Chondrocyte (in vitro differentiated cells): ENCODE measurements at places on chromosomes 7 and 10. TPM values are rescaled to one million over a fixed set of nuclear protein-coding genes. Genes with fewer than 3 reads are reported as not detected.

Gene SEMA3D
- 1.4 to 7.0 TPM (median 2.0 TPM) in 3 replicates for total RNA-seq

Gene INMT
- 5.6 to 73.2 TPM (median 70.1 TPM) in 3 replicates for total RNA-seq

Gene AKR1C8
- not detected in 3 replicates for total RNA-seq

Gene AGBL3
- total RNA-seq = 0.30 to 0.94 TPM (median 0.69 TPM) in 3 replicates

Gene ALDH18A1
- 132 to 200 TPM (median 134 TPM) in 3 replicates for total RNA-seq

DNA sequence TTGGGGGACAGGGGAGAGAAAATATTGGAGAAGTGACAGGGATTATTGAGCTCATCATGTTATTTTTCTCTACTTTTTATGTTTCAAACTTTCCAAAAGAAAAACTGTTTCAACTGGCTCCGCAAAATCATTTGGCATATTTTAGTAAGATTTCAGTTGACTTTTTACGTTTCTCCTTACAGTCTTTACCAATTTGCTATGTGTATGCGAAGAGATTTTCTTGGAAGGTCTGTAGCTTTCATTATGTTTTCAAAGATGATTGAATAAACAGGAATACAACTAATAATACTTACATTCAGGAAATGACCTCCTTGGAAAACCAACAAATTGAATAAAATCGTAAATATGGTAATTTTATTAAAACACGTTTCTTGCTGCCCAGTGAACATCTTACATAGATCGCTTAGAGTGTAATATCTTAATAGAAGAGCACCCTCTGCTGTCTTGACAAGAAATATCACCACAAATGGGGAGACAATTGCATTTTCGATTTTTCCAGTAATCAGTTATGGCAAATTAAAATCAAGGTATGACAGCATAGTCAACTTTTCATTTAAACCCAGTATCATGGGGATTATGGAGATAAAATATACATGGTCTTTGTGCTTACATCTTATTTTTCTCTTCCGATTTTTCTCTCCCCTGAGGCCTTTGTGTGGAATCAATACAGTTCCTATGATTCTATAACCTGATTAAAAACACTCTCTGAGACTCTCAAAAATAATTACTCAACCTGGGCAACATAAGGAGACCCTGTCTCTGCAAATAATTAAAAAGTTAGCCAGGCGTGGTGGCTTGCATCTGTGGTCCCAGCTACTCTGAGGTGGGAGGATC is 43.1 kb downstream of the MBL2 start:
- H3K4me3 ChIP-seq = no peak overlapping the region
- peak overlapping the region; percentile 49 for H3K27ac ChIP-seq
- H3K4me1 ChIP-seq = peaks cover 6% of the 10 kb centered on the region
- no peak for DNase-seq

GRCh38 chr10:118754229-118754555 is 578 bp downstream of the CACUL1 start:
- peaks cover 27% of the 10 kb centered on the region for H3K4me1 ChIP-seq
- peak overlapping the region; percentile 96 for H3K27ac ChIP-seq
- H3K27me3 ChIP-seq = no peaks in the 10 kb centered on the region

DNA sequence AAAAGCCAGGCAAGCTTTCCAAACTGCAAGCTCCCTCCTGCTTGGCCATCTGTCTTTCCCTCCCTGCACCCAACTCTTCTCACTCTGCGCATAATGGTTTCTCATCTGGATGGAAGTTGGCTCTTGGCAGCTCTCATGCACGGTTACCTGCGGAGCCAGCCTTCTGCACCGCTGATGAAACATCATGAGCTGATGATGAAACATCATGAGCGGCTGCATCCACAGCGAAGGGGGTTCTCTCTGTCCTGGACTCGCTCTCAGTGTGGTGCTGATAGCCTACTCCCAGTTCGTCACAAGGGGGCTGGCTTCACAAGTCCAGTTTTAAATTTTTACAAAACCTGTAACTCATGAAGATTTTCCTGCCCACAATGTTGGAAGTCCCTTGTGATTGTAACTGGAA is 457.5 kb downstream of the ACTR3B start:
- no peaks in the 10 kb centered on the region for H3K27me3 ChIP-seq
- no peaks in the 10 kb centered on the region for H3K4me1 ChIP-seq
- no peak overlapping the region for H3K4me3 ChIP-seq
- no peak overlapping the region for H3K27ac ChIP-seq

DNA sequence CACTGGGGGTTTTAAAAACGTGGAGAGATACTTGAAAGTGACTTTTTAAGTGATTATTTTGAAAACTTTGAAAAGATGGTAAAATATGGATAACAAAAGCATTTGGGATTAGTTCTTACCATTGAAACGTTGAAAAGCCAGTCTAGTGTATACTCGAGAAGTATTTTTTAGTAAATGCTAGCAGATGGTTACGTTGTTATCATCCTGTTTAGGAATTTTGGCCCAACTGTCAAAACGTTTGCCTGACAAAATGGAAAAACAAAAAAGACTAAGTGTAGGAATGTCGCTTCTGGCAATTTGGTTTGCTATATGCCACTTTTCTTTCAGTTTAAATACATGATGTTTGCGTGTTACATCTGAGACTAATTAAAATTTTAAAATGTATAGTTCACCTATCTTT is 1.2 kb downstream of the RBM33 start:
- no peaks in the 10 kb centered on the region for H3K27me3 ChIP-seq
- H3K27ac ChIP-seq = peak overlapping the region; percentile 99
- DNase-seq = no peak
- H3K4me1 ChIP-seq = peaks cover 24% of the 10 kb centered on the region
- peaks cover 34% of the 10 kb centered on the region for H3K36me3 ChIP-seq

- peak overlapping the region; percentile 94 for H3K4me3 ChIP-seq
- no peak for DNase-seq
- H3K4me1 ChIP-seq = peaks cover 29% of the 10 kb centered on the region
- H3K27me3 ChIP-seq = peaks cover 14% of the 10 kb centered on the region
- peaks cover 10% of the 10 kb centered on the region for H3K36me3 ChIP-seq
These were observed 594 bp downstream of the ZNF503 start for GRCh38 chr10:75400771-75401568.

DNA sequence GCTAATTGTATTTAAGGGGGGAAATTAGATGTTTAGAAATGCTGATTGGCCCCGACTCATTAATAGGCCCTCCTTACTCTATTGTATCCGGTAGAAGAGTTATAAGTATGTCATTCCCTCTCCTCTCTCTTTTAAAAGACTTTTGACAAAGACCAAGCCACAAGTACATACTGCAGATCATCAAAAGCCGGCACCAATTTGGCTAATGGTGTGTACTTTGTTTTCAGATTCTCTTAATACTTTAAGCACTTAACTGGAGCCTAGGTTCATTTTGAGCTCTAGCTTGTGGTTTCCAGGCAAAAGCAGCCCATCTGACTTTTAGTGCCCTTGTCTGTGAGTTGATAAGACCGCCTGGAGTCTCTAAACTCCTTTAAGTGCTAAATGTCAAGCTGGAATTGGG is 210.0 kb upstream of the LYZL1 start:
- no peaks in the 10 kb centered on the region for H3K27me3 ChIP-seq
- H3K4me1 ChIP-seq = no peaks in the 10 kb centered on the region
- no peak overlapping the region for H3K27ac ChIP-seq
- H3K36me3 ChIP-seq = no peaks in the 10 kb centered on the region
- no peak for DNase-seq

DNA sequence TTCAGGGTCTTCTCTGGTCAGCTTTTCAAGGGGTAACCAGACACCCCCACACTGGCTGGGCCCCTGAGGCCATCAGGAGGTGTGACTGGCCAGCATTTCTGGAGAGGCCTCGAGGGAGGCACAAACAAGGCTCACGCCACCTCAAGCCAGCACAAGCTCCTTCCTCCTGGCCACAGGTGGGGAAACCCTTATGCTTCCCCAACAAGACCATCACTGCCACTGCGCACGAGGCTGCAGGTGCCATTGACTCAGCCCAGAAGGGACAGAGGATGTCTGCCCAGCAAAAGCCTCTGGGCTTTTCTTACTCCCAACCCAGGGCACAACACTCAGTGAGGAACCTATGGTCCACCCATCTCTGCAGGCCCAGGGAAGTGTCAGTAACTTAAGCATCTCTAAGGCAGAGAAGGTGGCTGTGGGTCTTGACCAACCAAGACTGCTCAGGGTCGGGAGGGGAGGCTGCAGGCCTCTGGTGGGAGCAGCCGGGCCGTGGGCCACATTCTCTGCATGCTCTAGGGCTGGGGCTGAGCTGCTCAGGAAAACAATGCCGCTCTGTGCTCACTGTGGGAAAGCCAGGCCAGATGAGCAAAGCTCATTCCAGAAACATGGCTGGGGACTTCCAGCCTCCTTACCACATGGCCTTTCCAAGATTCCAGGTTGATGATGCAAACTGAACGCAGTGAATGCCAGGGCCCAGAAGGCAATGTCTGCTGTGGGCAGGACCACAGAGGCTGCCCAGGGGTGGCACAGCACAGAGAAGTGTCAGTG is 24.2 kb upstream of the RASSF4 start:
- peaks cover 4% of the 10 kb centered on the region for H3K36me3 ChIP-seq
- no peak overlapping the region for H3K4me3 ChIP-seq
- peak overlapping the region; percentile 97 for H3K27ac ChIP-seq

DNA sequence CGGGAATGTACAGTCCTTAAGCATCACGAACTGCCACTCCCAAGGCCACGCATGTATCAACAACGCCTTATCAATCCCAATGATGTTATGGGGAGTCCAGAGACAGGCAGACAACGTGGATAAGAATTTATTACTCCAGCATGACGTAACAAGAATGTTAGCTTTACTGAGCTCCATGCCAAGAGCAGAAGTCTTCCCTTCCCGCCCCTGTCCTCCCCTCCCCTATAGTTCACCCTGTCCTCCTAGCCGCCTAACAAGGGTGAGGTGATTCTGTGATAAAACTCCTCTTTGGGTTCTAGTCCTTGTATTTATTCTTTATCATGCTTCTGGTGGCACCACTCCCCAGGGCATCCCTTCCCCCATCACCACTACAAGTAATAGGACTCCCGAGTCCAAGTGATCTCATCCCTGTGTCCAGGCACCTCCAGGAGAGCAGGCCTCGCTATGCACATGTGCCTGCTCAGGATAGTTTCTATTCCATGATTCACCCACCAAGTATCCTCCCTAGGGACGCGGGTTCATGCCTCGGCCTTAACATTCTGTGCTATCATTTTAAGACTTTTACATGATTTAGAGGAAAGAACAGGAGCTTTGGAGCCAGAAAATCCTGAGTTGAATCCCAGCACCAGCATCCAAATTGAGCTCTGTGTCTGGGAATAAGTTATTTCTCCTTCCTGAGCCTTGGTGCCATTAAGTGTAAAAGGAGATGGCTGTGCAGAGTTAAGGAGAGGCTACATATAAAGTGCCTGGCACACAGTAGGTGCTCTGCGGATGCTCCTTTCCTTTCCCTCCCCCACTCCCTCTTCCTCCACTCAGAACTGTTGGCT is 15.4 kb downstream of the GSDME start:
- DNase-seq = no peak
- peaks cover 12% of the 10 kb centered on the region for H3K36me3 ChIP-seq
- H3K27ac ChIP-seq = peak overlapping the region; percentile 99
- H3K4me1 ChIP-seq = peaks cover 59% of the 10 kb centered on the region
- H3K4me3 ChIP-seq = peak overlapping the region; percentile 21
- H3K27me3 ChIP-seq = no peaks in the 10 kb centered on the region

GRCh38 chr10:33485276-33485675 is 150.8 kb upstream of the NRP1 start:
- H3K36me3 ChIP-seq = no peaks in the 10 kb centered on the region
- peak overlapping the region; percentile 19 for H3K27ac ChIP-seq
- H3K27me3 ChIP-seq = no peaks in the 10 kb centered on the region

DNA sequence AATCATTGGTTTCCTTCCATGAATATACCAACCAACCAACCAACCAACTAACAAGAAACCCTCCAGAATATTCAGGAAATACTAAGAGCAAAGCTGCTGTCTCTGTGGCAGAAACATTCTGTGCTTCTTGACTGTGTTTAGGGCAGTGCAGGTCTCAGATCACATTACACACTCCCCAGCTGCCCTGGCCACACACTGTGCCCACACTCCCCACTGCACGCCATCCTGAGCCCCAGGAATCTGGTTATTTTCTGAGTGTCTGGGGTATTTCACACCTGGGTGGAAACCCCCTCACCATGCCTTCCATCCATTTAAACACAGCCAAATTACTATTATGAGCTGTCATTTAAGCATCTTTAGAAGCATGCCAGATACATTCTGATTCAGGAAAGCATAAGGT is 183.7 kb upstream of the ANK3 start:
- peak overlapping the region; percentile 79 for H3K4me3 ChIP-seq
- peaks cover 43% of the 10 kb centered on the region for H3K4me1 ChIP-seq
- no peak for DNase-seq
- H3K27ac ChIP-seq = peak overlapping the region; percentile 79

DNA sequence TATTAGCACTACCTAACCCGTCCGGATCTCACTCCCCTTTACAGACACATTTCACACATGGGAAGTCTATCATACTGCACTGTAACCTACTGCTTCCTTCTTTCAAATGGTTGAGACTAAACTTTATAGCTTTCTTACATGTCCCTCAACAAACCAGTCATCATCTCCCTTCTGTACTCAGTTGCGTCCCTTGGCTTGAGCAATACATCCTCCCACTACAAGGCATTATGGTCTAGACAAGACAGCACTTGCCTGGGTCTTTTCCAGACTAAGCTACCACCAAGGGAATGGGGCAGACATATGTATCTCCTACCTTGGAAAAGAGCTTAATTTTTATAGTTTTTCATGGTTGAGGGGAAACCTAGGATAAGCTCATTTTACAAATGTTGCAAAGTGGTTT is 575.2 kb downstream of the KCNMA1 start:
- no peak overlapping the region for H3K4me3 ChIP-seq
- peaks cover 15% of the 10 kb centered on the region for H3K36me3 ChIP-seq
- H3K27me3 ChIP-seq = no peaks in the 10 kb centered on the region

GRCh38 chr10:45461034-45461433 is 87.0 kb downstream of the ALOX5 start:
- H3K4me3 ChIP-seq = no peak overlapping the region
- peaks cover 13% of the 10 kb centered on the region for H3K36me3 ChIP-seq
- H3K27ac ChIP-seq = no peak overlapping the region
- no peaks in the 10 kb centered on the region for H3K27me3 ChIP-seq

DNA sequence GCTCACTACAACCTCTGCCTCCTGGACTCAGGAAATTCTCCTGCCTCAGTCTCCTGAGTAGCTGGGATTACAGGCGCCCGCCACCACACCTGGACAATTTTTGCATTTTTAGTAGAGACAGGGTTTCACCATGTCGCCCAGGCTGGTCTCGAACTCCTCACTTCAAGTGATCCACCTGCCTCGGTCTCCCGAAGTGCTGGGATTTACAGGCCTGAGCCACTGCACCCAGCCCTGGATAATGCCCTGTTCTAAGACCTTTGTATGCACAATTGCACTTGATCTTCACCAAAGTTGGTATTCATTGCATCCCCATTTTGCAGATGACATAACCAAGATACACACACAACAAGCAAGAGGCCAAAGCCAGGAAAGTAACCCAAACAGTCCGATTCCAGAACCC is 97.7 kb upstream of the CARD11 start:
- peaks cover 10% of the 10 kb centered on the region for H3K4me1 ChIP-seq
- H3K27me3 ChIP-seq = peaks cover 14% of the 10 kb centered on the region
- H3K27ac ChIP-seq = no peak overlapping the region
- H3K36me3 ChIP-seq = no peaks in the 10 kb centered on the region
- no peak overlapping the region for H3K4me3 ChIP-seq

- H3K4me3 ChIP-seq = no peak overlapping the region
- H3K27me3 ChIP-seq = peaks cover 16% of the 10 kb centered on the region
- H3K4me1 ChIP-seq = peaks cover 12% of the 10 kb centered on the region
- H3K27ac ChIP-seq = no peak overlapping the region
- H3K36me3 ChIP-seq = peaks cover 6% of the 10 kb centered on the region
- DNase-seq = no peak
These were observed 157.3 kb upstream of the PPP2R2D start for GRCh38 chr10:131743190-131744151.

GRCh38 chr7:70421319-70421718 is 710.6 kb upstream of the GALNT17 start:
- no peaks in the 10 kb centered on the region for H3K36me3 ChIP-seq
- no peak for DNase-seq
- no peaks in the 10 kb centered on the region for H3K4me1 ChIP-seq
